Placental pericyte (primary cell): ENCODE measurements at places on chromosomes 7 and 10. TPM values are rescaled to one million over a fixed set of nuclear protein-coding genes. Genes with fewer than 3 reads are reported as not detected.

Gene C7orf57
- under 0.01 TPM in 1 of 2 replicates, not detected in the other for total RNA-seq

Gene DDIT4
- 134 and 754 TPM in 2 replicates for total RNA-seq

Gene ODAD2
- total RNA-seq: 0.22 and 1.0 TPM in 2 replicates

Gene OLAH
- total RNA-seq: not detected in 2 replicates

Gene CHST12
- total RNA-seq: 7.9 and 10.3 TPM in 2 replicates

Gene CCDC172
- not detected in 2 replicates for total RNA-seq

Gene CHAT
- not detected in 2 replicates for total RNA-seq

Gene CYP2C18
- not detected in 2 replicates for total RNA-seq

Gene HTR5A
- not detected in 2 replicates for total RNA-seq

Gene CALHM2
- 26.3 and 33.2 TPM in 2 replicates for total RNA-seq

Gene NOS3
- 4.6 and 4.7 TPM in 2 replicates for total RNA-seq

Gene CEP55
- total RNA-seq: 1.3 and 55.1 TPM in 2 replicates

Gene GATA3
- total RNA-seq: 0.29 TPM in 1 of 2 replicates, not detected in the other

Gene CYP3A4
- not detected in 2 replicates for total RNA-seq

Gene SNX10
- total RNA-seq: 0.22 and 0.72 TPM in 2 replicates

Gene HDAC9
- 10.3 and 15.2 TPM in 2 replicates for total RNA-seq

Gene DMBT1
- total RNA-seq: not detected in 2 replicates
